Urothelium cell line (cell line): ENCODE measurements at places on chromosomes 12 and 14.

DNA sequence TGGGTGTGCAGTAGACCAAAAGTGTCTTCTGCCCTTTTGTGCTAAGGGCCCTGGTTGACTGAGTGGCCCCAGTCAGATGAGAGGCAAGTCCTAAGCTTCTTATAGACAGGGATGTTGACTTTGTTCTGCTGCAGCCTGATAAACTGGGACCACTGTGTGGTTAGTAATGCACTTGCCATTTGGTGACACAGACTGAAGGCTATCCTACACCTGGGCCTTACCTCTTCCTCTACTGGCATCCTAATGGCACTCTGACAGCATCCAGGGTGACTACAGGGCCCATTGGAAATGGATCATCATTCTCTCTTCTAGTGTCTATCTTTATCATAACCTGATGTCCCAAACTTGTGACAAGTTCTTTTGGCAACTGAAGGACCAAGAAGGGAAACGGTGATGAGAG, 3.3 kb downstream of the SDR39U1 start:
- no peak for DNase-seq

DNA sequence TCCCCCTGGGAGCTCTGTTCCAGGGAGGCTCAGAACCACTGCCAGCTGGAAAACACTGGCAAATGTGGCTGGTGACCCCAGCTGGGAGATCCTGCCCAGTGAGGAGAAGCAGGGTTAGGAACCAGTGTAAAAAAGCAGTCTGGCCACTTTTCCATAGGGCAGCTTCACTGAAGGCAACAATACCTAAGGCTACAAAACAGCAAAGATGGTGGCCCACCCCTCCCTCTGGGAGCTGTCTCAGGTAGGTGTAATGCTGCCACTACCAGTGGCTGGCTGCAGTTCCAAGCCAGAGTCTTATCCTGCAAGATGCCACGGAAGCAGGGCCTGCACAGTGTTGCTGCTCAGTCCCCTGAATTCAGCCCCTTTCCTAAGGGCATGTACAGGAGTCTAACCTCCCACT, 50.6 kb upstream of the ANO6 start:
- DNase-seq, result no peak

DNA sequence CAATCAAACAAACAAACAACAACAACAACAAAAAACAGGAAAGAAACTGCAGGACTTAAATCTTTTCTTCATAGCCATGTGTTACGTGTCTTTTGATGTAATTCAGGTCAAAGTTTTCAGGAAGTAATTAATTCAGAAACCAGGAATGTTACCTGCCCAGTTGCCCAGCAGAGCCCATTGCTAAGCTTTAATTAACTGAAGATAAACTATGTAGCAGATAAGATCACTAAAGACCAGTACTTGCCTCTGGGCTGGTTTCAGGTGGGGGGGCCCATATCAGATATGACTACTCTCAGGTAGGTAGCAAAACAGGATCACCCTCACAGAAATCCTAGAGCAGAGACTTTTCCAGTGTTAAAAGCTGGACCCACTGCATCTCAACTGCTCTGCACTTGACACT, 69.2 kb downstream of the LIN7A start:
- DNase-seq, result no peak

DNA sequence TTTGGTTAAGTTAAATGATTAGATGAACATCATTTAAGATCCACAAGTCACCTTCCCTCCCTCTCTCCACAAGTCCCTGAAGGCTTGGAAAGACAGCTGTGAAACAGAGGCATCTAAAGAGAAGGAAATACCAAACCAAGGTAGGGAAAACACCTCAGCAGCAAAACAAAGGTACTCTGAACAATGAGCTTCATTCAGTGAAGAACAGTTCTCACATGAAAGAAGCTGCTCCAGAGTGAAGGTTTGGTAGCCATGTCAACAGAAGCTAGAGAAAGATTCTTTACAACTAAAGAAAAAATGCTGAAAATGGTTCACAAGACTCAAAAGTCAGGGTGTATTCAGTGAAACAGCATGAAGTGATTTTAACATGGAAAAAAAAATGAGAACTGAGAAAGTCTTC, 69.4 kb downstream of the FGD6 start:
- DNase-seq, result no peak

- DNase-seq, result no peak
Observed at GRCh38 chr14:23446291-23446851, 10.9 kb upstream of the MYH7 start.

- no peak for DNase-seq
Observed at GRCh38 chr14:39974036-39974435, 541.8 kb upstream of the FBXO33 start.

- DNase-seq, result no peak
Observed at GRCh38 chr12:46936042-46936441, 110.2 kb upstream of the SLC38A4 start.

- no peak for DNase-seq
Observed at GRCh38 chr12:122350141-122350848, 72.2 kb downstream of the CLIP1 start.

DNA sequence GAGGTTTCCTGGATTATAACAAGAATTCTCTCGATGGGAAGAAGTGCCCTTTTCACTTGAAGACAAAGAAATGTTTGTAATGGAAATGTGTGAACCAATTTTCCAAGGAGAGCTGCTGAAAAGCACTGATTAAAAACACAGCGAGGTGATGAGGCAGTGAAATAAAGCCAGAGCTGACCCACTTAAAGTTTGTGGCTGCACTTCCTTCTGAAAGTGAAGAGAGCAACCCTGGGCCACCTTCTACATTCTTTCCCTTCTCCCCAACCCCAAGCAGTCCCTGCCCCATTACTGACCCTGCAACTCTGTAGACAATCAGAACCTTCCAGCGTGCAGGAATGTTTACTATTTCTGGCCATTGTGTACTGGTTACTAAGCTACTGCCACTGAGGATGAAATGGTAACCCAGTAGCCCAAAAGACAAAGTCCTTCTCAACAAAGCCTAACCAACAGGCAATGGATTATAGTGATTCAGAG, 173.9 kb downstream of the TTC7B start:
- no peak for DNase-seq

DNA sequence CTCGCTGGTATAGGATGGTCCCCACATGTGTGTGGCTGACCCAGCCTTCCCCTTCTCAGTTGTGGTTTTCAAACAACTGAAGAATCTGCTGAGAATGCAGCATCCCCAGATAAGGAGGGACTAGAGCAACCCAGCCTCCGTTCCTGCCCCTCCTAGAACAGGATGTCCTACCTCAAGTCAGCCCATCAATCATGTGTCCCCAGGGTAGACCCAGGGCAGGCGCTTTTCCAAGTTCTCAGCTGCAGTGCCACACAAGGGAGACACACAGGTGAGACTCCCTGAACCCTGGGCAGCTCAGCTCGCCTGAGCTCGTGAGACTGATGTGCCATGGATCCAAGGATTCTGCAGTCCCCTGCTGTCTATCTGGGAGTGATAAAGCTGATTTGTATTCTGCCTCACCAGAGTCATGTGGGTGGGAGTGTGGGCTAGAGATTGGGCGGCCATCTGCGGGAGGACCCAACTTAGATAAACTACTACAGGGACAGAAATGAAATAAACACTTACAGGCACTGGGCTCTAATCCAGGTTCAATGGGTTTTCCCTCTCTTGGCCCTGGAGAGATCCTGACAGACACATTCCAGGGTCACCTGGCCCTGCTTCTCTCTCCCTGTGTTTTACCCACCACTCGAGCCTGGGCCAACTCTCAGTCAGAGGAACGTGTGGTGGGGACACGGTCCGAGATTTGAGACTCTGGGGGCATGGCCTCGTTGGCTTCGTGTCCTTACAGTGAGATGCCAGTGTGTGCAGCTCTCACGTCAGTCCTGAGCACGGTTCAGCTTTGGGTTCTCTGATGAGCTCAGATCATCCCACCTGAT, 303.5 kb upstream of the SFSWAP start:
- no peak for DNase-seq
